ENCODE measurements at places on chromosomes 13 and 19.

GRCh38 chr19:40322951-40323615 lies 25.1 kb downstream of the C19orf47 start:
- DNase-seq = no peak

DNA sequence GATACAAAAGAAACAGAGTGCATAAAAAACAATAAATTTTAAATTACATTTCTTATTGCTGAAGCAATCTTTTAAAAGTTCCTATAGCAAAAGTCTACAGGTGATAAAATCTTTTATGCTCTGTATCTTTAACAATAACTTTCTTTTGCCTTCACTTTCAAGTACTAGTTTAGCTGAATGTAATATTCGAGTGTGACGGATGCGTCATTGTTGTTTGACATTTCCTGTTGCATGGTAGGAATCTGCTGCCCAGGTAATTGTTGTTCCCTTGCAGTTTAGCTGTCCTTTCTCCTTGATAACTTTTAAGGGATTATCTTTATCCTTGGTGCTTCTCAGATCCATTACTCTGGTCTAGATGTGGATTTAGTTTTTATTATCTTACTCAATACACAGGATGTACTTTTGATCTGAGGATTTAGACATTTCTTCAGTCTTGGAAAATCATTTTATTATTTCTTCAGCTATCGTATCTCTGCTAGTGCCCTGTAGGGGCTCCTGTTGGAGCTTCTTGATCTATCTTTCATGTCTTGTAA lies 2.1 kb upstream of the CPB2 start:
- DNase-seq = no peak

DNA sequence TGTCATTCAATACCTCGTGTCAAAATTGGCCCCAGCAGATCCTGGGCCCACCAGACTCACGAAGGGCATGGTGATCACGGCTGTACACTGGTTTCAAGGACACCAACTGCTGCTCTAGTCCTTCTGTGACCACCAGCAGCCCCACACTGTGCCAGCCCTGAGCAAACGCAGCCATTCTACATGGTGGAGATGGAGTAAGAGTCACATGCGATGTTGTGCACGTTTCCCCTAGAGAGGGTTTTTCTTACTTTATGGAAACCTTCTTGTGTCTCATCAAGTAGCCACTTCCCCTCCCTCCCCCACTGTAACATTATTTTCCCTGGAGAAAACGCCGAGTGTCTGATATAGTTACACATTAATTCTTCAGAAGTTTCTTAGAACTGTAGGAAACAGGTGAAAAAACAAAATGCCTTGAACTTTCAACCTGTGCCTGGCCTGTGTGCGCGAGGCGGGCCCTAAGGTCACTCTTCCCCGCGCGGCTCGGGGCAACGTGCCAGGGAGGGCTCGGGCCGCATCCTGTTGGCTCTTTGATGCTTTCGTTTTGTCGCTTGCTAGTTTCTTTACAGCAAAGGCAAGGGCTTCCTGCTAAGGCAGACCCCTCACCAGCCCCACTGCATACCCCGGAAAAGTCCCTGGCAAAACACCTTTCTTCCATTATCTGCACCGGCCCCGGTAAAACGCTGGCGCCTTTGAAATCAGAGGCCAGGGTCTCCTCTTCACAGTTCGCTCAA lies 44.6 kb downstream of the GGACT start:
- DNase-seq = no peak

- no peak for DNase-seq
Measured at GRCh38 chr19:19662344-19662743, 1.1 kb downstream of the ATP13A1 start.

GRCh38 chr19:45761714-45762113 lies 7.3 kb downstream of the SIX5 start:
- DNase-seq = no peak

GRCh38 chr19:45152504-45153338 lies 8.1 kb downstream of the NKPD1 start:
- no peak for DNase-seq

DNA sequence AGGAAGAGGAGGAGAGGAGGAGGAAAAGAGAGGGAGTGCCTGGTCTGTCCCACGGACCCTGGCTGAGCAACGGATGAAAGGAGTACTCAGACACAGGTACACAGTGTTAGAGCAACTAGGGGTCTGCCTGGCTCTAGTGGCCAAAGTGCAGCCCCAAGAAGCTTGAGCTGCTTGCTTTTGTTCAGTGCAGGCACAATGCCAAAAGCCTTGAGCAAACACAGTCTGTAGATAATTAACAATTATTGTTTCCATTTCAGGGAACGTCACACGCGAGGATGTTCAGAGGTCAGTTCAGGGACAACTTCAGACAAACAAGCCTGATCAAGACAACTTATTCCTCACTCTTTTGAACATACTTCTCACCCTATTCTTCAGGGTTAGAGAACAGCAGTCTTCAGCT lies 32.2 kb upstream of the ZNF726 start:
- DNase-seq = no peak

DNA sequence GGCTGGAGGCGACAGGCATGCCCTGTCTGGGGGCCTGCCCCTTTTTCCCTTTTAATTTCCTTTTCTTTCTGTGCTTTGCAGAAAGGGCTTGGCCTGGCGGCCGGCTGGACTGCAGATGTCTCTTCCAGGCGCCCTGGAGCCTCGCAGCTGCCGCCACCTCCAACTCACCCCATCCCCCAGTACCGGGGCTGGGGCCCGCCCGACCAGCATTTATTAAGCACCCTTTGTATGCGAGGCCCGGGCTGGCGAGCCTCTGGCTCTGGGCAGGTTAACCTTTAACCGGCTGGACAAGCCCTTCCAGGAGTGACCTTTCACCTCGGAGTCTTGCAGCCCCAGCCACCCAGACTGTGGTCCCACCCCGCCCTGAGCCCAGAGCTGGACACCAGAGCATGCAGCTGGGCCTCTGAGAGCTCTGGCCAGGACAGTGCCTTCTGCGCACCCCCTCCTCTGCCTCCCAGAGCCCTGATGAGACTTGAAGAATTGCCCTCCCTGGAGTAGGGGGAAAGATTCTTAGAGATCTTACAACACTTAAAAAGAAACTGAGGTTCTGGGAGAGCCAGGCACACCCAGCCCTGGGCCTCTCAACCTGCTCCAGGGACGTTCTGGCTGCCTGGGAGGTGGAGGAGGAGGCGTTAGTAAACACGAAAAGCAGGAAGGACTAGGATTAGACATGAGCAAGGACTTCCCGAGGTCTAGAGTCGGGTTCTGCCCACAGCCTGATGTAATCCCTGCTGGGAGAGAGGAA lies 1.1 kb upstream of the NR2F6 start:
- no peak for DNase-seq

- DNase-seq = no peak
Measured at GRCh38 chr13:45109102-45109720, 11.1 kb upstream of the GTF2F2 start.

GRCh38 chr19:34560229-34560628 lies 78.7 kb downstream of the WTIP start:
- no peak for DNase-seq

Measured in endothelial cell (in vitro differentiated cells).